Foreskin keratinocyte (primary cell): ENCODE measurements at places on chromosomes 7 and 10.

DNA sequence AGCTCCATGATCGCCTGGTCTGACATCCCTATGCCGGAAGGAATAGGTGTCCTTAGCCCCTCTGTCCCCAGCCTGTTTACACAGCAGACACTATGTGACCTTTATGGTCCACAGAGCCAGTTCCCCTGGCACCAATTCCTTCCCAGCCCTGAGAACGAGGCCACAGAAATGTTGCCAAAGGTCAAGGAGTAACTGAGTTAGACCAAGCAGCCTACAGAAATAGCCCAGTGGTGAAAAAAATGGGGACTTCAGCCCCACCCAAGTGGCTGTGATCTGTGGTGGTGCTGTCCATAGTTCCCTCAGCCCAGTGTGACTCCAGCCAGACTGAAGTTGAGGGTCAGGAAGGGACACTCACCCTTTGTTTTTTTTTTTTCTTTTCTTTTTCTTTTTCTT lies 2.5 kb downstream of the PGAM2 start:
- no peak for DNase-seq

GRCh38 chr10:33143160-33143728 lies 185.2 kb upstream of the ITGB1 start:
- peak; percentile 75 for DNase-seq

- DNase-seq = no peak
Observed at GRCh38 chr7:102024769-102025391, 207.5 kb downstream of the CUX1 start.

DNA sequence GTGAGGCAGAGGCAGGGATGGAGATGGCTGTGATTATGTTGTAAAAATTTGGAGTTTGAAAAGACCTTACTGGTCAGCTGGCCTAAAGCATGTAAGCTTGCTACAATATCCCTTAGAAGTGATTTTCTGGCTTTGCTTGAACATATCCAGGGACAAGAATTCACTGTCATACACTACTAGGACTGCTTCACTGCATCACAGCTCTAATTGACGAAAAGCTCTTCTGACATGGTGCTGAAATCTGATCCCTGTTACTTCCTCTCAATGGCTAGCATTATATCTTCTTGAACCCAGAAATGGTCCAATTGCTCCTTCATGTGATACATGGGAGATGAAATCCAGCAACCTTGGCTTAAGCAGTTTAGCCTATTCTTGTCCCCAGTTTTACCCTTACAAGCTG lies 197.7 kb upstream of the HPS1 start:
- no peak for DNase-seq

- DNase-seq = no peak
Observed at GRCh38 chr7:28224675-28225074, 44.1 kb upstream of the JAZF1 start.

DNA sequence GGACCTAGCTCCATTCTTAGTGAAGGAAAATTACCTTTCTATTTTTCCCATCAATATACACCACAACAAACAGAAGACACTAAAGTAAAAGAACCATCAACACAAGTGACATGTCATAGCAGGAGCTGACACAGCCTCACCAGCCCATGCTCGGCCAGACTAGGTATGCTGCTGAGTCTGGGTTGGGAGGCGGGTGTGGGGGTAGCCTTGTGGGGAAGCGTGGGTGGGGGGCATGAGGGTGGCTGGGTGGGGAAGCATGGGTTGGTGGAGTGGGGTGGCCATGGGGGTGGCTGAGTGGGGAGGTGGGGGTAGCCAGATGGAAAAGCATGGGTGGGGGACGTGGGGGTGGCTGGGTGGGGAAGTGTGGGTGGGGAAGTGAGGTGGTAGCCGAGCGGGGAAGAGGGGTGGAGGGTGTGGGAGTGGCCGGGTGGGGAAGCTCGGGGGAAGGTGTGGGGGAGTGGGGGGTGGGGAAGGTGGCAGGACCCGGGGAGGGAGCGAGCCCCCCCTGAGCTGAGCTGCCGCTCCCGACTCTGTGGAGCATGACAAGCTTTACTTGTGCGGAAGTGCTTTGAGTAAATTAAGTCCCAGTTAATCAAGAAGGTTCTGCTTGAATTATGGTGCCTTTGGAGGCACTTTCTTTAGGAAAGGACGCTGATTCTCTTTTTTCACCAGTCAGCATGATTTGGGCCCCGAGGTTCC lies 294.6 kb upstream of the ZNF32 start:
- DNase-seq = no peak

GRCh38 chr10:32150532-32151101 lies 94.4 kb upstream of the KIF5B start:
- DNase-seq = no peak

DNA sequence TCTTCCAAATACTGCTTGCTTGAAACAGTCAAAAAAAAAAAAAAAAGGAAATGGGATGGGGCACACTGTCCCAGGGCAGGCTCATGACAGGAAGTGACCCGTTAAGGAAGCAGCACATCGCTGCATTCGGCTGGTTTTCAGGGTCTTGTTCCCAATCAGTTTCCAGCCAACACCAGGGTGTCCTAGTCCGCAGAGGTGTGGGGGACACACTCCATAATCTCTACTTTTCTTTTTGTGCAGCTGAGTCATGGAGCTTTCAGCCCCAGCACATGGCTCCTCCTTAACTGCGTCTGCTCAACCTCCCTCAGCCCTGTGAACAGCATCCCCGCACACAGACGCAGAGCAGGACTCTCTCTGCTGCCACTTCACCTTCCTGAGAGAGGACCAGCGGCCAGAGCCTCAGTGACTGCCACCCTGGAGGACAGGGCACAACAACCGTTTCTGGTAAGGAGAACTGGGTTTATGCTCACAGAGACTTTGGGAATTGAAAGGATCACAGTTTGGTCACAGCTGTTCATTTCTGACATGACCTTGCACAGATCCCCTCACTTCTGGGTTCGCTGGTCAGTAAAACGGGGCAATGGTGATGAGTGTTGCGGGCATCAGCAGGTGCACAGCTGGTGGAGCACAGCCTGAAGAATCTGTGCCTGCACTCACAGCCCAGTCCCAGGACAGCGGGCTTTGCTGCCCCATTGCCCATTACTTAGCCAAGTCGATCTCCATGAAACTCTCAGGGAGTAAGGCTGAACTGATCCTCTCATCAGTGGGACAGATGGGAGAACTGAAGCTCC lies at the start of gene GIMAP5:
Gene GIMAP5 (plus strand): TSS at position 154 of the 791 bp plus-strand sequence. CDS start 3,467 bp downstream, outside the sequence.
- no peak for DNase-seq

- DNase-seq = no peak
Observed at GRCh38 chr7:4074994-4075393, 607.1 kb upstream of the FOXK1 start.

- DNase-seq = no peak
Observed at GRCh38 chr10:103598654-103599115, 105.2 kb downstream of the NEURL1 start.

GRCh38 chr10:49745756-49746155 lies 16.4 kb downstream of the OGDHL start:
- no peak for DNase-seq

- DNase-seq = no peak
Observed at GRCh38 chr10:86203162-86203905, 163.3 kb downstream of the GRID1 start.

GRCh38 chr7:139718141-139718540 lies 59.7 kb downstream of the HIPK2 start:
- no peak for DNase-seq

DNA sequence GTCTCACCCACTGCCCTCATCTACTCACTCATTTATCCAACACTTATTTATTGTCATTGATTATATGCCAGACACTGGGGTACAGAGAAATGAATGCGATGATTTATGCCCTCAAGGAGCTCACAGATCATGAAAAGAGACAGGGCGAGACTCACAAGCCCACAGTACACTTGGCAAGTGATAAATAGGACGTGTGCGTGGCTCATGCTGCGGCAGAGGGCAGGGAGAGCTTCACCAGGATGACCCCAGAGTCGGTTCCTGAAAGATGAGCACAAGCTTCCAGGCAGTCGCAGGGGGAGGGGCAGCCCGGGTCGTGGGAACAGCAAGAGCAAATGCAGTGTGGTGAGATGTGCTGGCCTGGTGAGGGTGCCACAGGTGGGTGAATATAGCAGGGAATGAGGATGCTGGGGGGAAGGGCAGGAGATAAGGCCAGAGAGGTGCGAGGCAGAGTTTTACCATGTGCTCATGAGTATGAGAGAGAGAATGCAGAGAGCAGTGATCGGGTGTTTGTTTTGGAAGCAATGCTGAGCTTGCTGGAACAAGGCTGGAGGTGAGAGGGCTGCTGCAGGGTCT lies 70.9 kb downstream of the ATXN7L1 start:
- peak; percentile 36 for DNase-seq
